ENCODE measurements at places on chromosomes 11 and 22.

GRCh38 chr11:70483077-70483861 is 84.9 kb downstream of the CTTN start:
- DNase-seq = no peak

GRCh38 chr11:91263496-91264365 is 960.9 kb upstream of the FAT3 start:
- no peak for DNase-seq

DNA sequence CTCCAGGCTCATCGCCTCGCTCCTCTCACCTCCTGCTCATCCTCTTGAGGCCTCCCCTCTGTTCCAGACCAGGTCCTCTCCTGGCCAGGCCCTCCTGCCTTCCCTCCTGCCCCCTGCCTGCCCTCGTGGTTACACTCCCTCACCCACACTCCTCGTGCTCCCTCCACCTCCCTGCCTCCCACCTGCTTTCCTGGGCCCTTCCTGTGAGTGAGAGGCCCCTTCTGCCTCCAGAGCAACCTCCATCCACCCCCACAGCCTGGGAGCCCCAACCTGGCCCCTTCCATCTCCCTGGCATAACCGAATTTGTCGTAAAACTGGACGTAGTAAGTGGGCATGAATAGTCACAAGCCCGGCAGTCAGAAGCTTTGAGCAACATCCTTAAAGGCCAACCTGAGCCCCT is 4.5 kb downstream of the APOBEC3G start:
- no peak for DNase-seq

DNA sequence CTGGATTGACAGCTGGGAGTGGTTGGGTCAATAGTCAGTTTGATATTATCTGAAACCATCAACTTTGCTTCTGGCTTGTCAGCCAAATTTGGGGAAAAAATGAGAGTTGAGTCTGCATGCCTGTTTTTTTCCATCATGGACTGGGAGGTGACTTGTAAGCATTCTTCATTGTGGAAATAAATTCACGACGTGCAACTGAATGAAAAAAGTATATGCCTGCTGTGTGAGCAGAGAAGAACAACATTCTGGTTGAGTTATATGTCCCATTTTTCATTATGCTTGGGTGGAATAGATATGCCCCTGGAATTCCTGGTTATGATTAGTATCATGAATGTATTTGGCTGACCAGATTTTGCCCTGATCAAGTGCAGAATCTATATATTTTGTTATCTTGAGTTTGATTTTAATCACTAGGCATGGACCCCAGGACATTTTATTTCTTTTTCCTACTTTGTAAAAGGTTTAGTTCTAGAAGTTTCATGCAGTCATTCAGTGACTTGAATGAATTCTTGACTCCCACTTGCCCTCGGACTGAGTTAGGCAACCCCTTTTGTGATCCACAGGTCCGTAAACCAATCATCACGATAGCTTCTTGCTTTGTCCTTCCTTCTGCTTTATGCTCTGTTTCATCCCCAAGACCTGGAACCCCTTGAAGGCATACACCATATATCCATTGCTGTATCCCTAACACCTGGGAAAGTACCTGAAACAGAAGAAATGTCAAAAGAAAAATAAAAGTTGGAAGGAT is 205.8 kb downstream of the NAV2 start:
- DNase-seq = no peak

GRCh38 chr11:96238563-96239135 is 104.3 kb downstream of the MAML2 start:
- DNase-seq = no peak

DNA sequence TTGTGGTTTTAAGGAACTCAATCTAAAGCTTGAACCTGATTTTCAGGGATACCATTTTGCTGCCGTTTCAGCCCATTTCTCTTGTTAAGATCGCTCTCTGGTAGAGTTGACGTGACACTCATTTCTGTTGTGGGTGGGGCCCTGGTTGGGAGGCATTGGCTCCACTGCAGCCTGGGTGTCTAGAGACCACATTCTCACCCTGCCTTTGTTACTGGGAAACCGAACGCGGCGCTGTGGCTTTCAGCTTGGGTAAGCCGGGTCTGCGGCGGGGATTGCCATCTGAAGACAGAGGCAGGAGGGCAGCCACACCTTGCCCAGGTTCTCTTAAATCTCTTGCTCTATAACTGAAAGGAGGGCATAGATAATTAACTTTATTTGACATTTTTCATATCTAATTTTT is 3.2 kb downstream of the EHF start:
- DNase-seq = peak; percentile 49
